A549 treated with ZK216348 at 1 μM for 4 hours (cell line): ENCODE measurements at places on chromosomes 3 and 15. TPM values are rescaled to one million over a fixed set of nuclear protein-coding genes. Genes with fewer than 3 reads are reported as not detected.

The KCNH8 gene
- not detected in 5 replicates for total RNA-seq

The RASL12 gene
- total RNA-seq = 0.08 to 0.19 TPM (median 0.15 TPM) in 5 replicates

The PRSS50 gene
- total RNA-seq = not detected in 5 replicates

The ARHGEF26 gene
- total RNA-seq = 5.1 to 7.4 TPM (median 6.8 TPM) in 5 replicates

The FEZF2 gene
- not detected in 5 replicates for total RNA-seq

The CHRNB4 gene
- 0.39 to 1.8 TPM (median 0.80 TPM) in 5 replicates for total RNA-seq

The CACNA2D3 gene
- 0.04 to 0.29 TPM (median 0.07 TPM) in 3 of 5 replicates, not detected in the others for total RNA-seq

The CEP97 gene
- total RNA-seq = 2.8 to 6.6 TPM (median 5.9 TPM) in 5 replicates

The TRA2B gene
- 158 to 222 TPM (median 171 TPM) in 5 replicates for total RNA-seq

The SLC24A5 gene
- not detected in 5 replicates for total RNA-seq

The CHL1 gene
- total RNA-seq = not detected in 5 replicates

The SLC22A14 gene
- total RNA-seq = 0.09 TPM in 2 of 5 replicates, not detected in the others

The MEGF11 gene
- total RNA-seq = 0.18 to 0.86 TPM (median 0.44 TPM) in 5 replicates

The CCDC13 gene
- 0.33 to 0.60 TPM (median 0.36 TPM) in 5 replicates for total RNA-seq

The SLCO2A1 gene
- 0.02 to 0.22 TPM (median 0.06 TPM) in 4 of 5 replicates, not detected in the other for total RNA-seq

The ACAD11 gene
- 3.8 to 6.6 TPM (median 4.6 TPM) in 5 replicates for total RNA-seq

The OR5K3 gene
- not detected in 5 replicates for total RNA-seq

The GOLGA6B gene
- 0.15 to 0.16 TPM in 2 of 5 replicates, not detected in the others for total RNA-seq

The SHC4 gene
- total RNA-seq = 0.54 to 1.4 TPM (median 0.80 TPM) in 5 replicates

The ERC2 gene
- 0.31 to 0.52 TPM in 2 of 5 replicates, not detected in the others for total RNA-seq

The KCNAB1 gene
- total RNA-seq = not detected in 5 replicates

The GREM1 gene
- 5.8 to 14.1 TPM (median 7.6 TPM) in 5 replicates for total RNA-seq
